Smooth muscle cell of trachea (primary cell): ENCODE measurements at places on chromosomes 4 and X. TPM values are rescaled to one million over a fixed set of nuclear protein-coding genes. Genes with fewer than 3 reads are reported as not detected.

Gene TMEM31
- total RNA-seq = 0.17 TPM in 1 of 2 replicates, not detected in the other

Gene CYBB
- total RNA-seq = under 0.01 TPM in 1 of 2 replicates, not detected in the other

Gene SHROOM3
- 19.2 and 27.5 TPM in 2 replicates for total RNA-seq

Gene ADH1B
- 281 and 965 TPM in 2 replicates for total RNA-seq

Gene BANK1
- 0.44 and 0.66 TPM in 2 replicates for total RNA-seq

Gene ALAS2
- total RNA-seq = not detected in 2 replicates

Gene SPIN4
- 2.3 and 4.7 TPM in 2 replicates for total RNA-seq

Gene CT47A7
- not detected in 2 replicates for total RNA-seq

Gene FIP1L1
- 67.8 and 88.3 TPM in 2 replicates for total RNA-seq
